ENCODE measurements at places on chromosomes 2 and 18.

DNA sequence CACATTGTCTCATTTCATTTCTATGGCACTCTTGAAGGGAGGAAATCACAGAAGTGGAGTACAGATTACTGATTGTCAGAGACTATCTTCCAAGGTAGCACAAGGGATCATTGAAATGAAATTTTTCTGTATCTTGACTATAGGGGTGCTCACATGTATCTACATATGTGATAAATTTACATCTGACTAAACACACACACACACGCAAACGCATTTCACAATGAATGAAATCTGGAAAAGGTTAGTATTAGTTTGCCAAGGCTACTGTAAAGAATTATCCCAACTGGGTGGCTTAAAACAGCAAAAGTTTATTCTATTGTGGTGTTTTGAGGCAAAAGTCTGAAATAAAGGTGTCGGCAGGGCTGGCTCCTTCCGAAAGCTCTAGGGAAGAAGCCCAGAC, 144.6 kb downstream of the SH3BP4 start:
- DNase-seq, result no peak

DNA sequence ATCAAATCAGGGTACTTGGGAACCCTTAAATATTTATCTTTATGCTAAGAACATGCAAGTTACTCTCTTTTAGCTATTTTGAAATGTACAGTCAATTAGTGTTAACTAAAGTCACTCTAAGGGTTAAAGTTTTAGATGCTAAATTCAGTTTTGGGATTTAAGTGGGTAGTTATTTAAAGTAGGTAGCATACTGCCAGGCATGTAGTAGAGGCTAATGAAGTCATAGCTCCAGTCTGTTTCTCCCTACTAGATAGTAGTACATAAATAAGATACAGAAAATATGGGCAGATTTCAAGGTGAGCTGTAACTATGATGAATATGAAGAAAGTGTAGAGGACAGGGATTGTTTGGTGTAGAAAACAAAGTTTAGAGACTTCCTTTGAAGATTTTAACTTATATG, 7.5 kb downstream of the RAB3GAP1 start:
- no peak for DNase-seq

DNA sequence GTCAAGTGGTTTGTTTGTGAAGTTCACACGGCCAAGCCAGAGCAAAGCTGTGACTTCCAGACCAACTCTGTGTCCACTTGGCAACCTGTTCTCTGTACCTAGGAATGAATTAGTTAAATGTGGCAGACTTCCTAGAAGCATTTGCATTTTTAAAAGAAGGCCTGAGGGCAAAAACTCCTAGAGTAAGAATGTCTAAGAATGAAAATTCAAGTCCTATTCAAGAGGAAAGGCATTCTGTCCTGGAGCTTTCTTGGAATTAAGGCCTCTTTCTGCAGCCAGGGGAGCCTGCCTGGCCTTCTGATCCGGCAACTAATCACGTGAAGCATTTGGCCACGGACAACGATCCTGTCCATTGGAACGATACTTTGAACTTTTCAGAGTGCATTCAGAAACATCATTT, 155.0 kb downstream of the SETBP1 start:
- DNase-seq, result no peak

GRCh38 chr2:56985609-56986008, 801.8 kb downstream of the CCDC85A start:
- DNase-seq, result no peak

GRCh38 chr2:84938194-84938879, 32.6 kb upstream of the KCMF1 start:
- peak; percentile 55 for DNase-seq

GRCh38 chr2:120441351-120441700, 95.4 kb downstream of the INHBB start:
- no peak for DNase-seq

GRCh38 chr18:77065221-77065981, 67.2 kb downstream of the MBP start:
- DNase-seq, result peak; percentile 90

DNA sequence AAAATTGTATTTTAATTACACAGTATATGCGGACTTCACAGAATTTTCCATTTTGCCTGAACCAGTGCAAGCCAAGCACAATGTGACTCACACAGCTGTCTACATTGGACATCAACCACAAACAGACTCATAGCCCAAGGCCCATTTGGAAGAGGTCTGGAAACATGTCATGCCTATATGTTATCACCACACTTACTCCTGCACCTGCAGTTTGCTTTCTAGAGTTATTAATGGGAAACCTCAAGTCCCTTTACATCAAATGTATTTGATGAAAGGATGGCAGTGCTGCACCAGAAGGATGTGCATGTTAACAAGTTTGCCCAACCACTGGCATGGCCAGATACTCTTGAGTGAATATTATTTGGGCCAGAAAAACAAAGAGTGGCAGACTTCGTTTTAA, 548.9 kb upstream of the CDH2 start:
- DNase-seq, result peak; percentile 87

GRCh38 chr2:22894761-22895160, 490.2 kb upstream of the KLHL29 start:
- DNase-seq, result no peak

GRCh38 chr2:96967436-96967835, 18.9 kb downstream of the FAM178B start:
- no peak for DNase-seq

GRCh38 chr18:35478520-35479435, 19.0 kb downstream of the INO80C start:
- DNase-seq, result peak; percentile 79

DNA sequence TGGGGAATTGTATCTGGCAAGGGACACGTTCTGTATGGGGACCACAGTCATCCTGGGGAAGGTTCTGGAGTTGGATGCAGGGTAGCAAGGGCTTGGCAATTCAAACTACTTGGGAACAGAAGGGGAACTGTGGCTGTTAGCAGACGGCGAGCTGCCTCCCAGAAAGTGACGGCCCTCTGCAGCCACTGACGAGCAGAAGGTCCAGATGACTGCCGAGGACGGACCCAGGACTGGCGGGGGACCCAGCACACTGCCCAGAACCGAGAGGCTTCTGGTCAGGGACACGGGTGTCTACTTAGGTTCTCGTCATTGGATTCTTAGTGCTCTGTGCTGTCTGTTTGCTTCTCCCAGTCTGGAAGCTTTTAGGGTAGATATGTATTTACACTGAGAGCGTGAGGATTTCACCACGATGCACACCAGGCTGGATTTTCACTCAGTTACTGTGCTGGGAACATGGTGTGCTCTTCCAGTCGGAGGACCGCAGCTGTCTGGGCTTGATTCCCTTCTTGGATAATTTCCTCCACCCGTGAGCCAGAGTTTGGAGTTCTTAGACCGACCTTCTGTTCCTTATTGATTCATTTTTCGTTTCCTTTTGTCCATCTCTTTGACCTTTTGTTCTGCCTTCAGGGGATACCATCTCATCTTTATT, 13.4 kb downstream of the GPR35 start:
- DNase-seq, result no peak

- peak; percentile 44 for DNase-seq
Measured at GRCh38 chr2:49162151-49162550, 7.8 kb upstream of the FSHR start.

DNA sequence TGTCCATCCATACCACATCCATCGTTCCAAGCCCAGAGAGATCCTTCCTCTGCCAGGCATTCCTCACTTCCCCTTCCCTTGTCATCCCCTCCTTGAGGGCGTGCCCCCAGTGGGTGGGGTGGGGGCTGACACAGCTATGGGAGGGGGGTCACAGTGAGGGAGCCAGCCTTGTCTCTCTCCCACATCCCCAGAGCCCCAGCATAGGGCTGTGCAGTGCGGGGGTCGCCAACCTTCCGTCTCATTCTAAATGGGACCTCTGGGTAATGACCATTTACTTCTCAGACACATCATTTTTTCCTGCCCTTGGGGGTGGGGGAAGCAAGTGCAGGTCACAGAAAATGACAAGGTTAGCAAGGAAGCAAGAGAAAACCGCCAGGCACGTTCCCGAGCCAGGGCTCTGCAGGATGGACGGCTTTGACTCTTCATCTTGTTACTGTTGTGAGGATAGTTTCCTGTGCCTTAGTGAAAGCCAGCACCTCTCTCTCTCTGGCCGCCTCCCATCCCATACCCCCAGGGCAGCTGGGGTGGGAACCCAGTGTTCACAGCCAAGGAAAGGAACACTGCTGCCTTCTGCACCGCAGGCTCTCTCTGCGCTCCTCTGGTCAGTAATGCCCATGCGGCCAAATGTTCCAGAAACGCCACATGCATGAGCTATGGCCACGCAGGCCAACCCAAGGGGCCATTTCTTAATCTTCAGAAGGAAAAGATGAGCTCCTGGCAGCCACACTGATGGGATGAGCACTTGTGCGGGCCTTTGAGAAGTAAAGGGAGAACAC, 22.7 kb upstream of the OTOS start:
- DNase-seq, result no peak

- no peak for DNase-seq
Measured at GRCh38 chr2:150572194-150572766, 84.8 kb upstream of the RND3 start.

- DNase-seq, result no peak
Measured at GRCh38 chr2:237861875-237862527, 2.6 kb downstream of the RAMP1 start.

DNA sequence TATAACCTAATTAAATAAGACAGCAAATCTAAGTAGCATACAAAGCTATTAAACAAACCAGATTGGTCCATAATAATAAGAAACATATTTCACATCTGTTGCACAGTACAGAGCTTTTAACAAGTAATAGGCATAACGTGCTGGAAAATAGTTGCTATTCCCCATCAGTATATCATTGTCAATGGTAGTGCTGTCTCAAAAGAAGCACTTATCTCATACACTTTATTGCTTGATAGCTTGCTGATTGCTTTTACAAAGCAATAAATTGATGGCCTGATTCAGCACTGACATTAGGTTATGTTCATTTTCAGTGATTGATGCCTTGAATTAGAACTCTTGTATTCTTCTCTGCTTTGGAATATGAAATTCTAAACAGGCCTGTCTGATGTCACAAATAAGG, 641.7 kb downstream of the CBLN2 start:
- no peak for DNase-seq

- no peak for DNase-seq
Measured at GRCh38 chr2:16155766-16156165, 215.4 kb downstream of the MYCN start.

- DNase-seq, result peak; percentile 77
Measured at GRCh38 chr2:223697892-223698645, 95.9 kb upstream of the SCG2 start.

GRCh38 chr2:203804070-203804469, 63.5 kb upstream of the CTLA4 start:
- peak; percentile 100 for DNase-seq

GRCh38 chr18:38397094-38397493, 831.5 kb upstream of the CELF4 start:
- DNase-seq, result no peak

GRCh38 chr2:205119136-205119535, 563.2 kb upstream of the NRP2 start:
- no peak for DNase-seq

GRCh38 chr2:233823731-233824121, 30.6 kb downstream of the HJURP start:
- no peak for DNase-seq

- no peak for DNase-seq
Measured at GRCh38 chr2:194559964-194560363, 1097.1 kb upstream of the SLC39A10 start.

DNA sequence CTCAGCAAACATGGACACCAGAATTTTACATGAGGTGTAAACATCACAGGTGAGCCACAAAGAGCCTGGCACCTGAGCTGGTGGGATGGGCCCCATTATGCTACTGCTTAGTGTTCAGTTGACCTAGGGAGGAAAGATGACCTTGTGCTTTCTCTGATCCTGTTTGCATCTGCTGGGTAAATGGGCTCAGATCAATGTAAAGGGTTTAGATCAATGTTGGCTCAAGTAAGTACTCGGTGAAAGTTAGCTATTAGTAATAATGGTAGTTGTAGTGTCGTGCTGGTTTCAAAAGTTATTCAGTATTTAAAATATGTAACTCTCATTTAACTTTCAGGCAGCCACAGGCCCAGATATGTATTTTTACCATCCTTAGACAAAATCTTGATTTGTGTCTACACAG, 19.8 kb downstream of the ABHD3 start:
- no peak for DNase-seq

DNA sequence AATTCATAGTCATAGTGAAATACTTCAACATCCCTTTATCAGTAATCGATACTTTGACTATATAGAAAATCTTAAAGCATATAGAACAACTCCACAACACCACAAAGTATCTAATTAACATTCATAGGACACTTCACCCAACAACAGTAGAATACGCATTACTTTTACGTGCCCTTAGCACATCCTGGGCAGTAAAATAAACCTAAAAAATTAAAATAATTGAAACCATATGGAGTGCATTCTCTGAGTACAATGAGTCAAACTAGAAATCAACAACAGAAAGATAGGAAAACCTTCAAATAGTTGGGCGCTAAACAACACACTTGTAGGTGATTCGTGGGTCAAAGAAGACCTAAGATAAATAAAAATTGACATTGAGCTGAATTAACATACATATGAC, 442.9 kb downstream of the SUCLG1 start:
- DNase-seq, result no peak

DNA sequence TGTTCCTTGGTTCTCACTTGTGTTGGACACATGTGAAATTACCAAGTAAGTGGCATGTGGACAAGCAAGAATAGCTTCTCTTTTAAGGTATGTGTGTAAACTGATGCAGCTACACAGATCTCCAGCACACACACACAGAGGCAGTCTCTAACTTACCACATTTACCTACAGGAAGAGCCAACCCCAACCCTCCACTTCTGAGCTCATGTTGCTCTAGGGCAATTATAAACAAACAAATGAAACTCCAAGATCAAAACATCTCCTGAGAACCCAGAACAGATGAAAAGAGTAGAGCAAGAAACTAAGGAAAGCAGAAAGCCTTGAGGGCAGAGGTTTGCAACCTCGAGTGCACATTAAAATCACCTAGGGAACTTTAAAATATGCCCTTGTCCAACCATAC, 16.0 kb upstream of the TMEM37 start:
- DNase-seq, result no peak

- peak; percentile 42 for DNase-seq
Measured at GRCh38 chr2:183868707-183869106, 729.6 kb upstream of the ZNF804A start.

DNA sequence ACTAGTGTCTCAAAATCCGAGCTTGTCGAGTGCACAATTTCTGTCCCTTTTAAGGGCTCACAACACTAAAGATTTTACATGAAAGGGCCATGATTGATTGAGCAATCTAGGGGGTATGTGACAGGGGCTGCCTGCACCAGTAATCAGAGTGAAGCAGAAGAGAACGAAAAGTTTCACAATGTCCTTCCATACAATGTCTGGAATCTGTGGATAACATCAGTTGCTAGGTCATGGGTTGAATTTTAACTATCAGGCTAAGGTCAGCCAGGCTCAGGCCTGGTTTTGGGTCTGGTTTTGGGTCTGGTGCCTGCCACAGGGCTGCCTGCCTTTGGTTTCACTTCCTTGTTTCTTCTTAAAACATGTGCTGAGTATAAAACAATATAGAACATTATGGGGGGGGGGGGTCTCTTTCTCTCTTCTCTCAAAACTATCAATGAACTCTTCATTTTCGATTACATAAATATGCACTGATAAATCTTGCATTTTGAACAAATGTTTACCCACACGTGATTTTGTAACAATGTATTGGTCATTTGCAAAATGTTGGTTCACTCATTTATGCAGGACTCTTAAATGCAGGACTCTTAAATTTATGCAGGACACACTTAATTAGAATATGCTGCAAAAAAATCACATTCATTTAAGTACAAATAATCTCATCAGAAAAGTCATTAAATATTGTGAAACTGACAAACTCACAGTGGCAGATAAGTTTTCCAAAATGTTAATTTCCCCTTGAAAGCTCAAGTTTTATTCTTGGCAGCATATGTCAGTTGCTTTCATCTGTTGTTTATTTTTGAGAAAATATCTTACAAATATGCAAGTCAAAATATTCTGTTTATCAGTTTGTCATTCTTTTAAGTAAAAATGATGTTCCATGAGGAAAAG, 290.5 kb upstream of the KYNU start:
- DNase-seq, result no peak

All from astrocyte (in vitro differentiated cells and primary cell).